NCI-H510A treated with DMSO at 0.1 percent for 48 hours (cell line): ENCODE measurements at places on chromosomes 2 and 18.

DNA sequence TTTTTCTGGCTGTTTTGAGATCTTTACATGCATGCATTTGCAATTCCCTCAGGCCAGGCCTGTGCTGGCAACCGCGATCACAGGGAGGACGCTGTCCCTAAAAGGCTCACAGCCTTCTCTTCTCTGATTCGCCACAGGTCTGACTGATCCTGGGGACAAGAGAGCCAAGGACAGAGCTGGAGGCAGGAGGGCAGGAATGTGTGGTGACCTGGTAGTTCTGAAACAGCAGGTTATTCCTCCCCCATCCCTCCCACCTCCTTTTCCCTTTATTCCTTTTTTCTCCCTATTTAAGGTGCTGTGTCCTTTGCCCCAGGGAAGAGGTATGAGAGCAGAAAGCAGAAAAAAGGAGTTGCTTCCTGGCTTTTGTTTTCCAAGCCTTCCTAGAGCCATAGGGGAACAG lies 21.9 kb downstream of the TMEM177 start:
- DNase-seq, result no peak

DNA sequence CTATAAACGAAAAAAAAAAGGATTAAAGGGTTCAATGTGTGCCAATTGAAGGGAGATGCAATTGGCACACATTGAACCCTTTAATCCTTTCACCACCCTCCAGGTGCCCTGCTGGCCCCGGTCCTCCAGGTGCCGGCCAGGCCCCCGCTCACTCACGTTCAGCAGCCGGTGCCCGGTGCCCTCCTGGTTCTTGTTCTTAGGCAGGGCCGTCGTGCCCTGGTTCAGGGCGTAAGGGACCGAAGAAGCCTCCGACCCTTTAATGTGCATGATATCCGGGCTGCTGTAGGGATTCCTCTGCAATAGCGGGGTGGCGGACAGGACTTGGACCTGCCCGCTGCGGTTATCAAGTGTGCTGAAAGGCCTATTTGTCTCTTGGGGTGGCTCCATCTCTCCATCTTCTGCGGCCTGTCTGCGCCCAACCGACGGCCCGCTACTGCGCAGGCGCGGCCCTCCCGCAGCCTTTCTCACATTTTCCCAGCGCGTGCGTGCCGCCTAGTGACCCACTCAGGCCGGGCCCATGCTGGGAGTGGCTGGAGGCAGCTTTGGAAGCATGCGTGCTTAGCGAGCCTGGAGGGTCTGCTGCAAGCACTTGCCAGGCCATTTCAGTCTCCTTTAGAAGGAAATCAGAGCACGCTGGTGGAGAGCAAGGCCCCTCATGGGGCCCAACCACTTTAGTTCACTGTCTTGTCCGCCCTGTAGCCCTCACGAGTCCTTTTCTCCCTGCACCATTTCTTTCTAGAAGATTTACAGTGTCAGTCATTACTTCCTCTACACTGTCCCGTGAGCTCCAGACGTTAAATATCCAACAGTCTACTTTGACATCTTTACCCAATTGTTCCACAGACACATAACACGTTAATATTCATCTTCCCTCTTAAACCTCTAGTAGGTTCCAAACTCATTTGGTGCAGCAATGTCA lies 24.3 kb downstream of the TMEM237 start:
- DNase-seq, result peak; percentile 59

- no peak for DNase-seq
Observed at GRCh38 chr2:240823449-240824336, 3.7 kb upstream of the KIF1A start.

DNA sequence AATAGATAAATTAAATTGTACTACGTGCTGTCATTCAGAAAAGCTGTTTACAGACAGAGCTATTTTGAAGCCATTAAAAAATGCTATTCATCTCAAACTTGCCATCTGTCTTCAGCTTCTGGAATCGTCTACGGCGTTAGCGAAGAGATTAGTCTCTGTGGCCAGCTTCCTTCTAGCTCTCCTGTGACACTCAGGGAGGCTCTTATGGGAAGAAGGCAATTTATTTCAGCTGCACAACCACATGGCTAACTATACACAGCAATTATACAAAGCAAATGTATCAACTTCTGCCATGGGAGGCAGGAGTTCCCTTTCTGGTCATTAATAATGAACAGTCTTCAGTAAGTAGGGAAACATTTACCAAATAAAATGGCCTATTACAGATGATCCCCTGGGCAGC lies 6.3 kb downstream of the CTAGE1 start:
- no peak for DNase-seq

GRCh38 chr18:3046216-3046808 lies 33.4 kb upstream of the LPIN2 start:
- DNase-seq, result no peak

GRCh38 chr18:48777026-48777743 lies 173.6 kb downstream of the SMAD7 start:
- DNase-seq, result peak; percentile 24

DNA sequence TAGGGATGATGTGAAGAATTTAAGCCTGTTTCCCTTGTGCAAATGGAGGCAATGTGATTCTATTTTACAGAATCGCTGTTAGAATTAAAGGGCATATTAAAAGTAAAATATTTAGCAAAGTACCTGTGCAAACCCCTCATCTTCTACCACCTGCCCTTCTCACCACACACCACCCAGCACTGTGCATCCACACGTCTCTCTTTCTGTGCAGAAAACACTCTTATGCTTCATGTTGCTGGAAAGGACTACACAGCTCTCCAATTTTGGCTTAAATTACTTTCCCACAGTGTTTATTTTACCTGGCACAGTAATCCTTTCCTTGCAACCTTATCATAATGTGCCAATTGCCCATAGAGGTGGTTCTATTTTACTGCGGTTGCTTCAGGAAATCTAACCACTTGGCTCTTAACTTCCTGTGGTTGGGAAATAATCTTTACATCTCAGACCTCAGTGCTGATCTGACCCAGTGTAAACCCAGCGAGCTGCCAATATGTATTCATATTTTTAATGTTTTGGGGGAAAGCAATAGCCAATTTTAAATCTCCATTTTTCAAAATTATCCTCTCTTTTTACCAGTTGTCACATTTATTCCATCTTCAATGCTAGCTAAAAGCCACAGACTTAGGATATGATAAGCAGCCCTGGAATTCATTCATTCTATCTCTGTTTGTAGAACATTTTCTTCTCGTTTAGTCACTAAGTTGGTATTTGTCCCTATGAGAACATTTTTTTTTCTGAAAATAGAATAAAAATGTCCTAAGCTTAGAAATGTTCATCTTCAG lies 250.9 kb downstream of the DSEL start:
- no peak for DNase-seq

DNA sequence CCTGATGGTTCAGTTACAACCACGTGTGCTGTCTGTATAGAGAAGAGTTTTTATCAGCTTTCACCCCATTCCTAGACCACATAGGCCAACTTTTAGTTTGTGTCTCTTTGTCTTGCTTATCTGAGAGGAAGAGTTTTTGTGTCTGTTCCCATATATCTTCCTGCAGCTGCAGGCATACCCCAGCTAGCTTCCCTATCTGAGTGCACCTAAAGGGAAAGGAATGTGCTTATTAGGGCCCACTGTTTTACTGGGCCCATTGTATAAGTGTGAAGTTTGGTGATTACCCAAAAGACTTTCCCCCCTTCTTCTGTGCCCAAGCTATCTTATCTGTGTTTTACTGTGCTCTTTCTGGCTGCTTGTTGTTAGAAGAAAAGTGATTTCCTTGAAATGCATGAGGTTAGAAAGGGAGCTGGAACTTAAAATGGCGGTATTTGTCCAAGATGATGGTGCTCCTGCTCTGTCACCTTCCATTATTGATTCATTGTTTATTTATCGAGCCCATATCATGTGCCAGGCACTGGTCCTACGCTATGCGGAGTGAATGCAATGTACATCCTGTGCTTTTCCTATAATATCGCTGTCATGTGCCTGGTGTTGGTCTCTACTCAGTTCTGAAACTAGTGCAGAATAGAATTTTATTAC lies 57.2 kb downstream of the NYAP2 start:
- DNase-seq, result no peak

DNA sequence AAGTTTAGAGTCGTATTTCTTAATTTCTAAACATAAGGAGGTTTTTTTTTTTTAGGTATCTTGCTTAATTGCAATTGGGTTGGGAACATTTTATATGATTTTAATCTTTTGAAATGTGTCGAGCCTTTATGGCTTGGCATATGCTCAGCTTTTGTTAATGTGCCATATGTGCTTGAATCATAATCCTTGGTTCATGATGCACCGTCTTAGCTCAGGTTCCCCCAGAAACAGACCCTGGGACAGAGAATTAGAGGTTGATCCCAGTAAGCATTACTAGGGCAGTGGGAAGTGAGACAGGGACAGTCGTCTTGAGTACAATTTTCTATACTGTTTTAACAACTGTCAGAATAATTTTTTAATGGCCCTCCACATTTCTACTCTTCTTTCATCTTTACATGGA lies 9.3 kb downstream of the CHCHD5 start:
- DNase-seq, result no peak

DNA sequence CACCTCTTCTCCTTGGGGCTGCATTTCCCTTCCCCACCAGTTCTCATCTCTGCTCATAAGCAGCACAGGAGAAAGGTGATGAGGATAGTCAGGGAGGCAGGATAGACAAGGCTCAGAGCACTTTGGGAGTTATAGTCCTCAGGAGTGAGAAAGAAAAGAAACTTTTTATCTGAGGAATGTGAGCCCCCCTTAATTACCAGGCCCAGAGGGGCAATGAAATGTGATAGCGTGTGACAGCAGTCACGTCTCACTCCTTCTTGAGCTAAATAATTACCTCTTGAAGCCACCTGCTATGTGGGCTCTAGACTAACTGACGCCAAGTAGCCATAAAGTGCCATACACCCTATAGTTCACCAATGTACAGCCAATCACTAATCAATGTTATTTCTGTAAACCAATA lies 105.8 kb downstream of the SPP2 start:
- DNase-seq, result no peak

DNA sequence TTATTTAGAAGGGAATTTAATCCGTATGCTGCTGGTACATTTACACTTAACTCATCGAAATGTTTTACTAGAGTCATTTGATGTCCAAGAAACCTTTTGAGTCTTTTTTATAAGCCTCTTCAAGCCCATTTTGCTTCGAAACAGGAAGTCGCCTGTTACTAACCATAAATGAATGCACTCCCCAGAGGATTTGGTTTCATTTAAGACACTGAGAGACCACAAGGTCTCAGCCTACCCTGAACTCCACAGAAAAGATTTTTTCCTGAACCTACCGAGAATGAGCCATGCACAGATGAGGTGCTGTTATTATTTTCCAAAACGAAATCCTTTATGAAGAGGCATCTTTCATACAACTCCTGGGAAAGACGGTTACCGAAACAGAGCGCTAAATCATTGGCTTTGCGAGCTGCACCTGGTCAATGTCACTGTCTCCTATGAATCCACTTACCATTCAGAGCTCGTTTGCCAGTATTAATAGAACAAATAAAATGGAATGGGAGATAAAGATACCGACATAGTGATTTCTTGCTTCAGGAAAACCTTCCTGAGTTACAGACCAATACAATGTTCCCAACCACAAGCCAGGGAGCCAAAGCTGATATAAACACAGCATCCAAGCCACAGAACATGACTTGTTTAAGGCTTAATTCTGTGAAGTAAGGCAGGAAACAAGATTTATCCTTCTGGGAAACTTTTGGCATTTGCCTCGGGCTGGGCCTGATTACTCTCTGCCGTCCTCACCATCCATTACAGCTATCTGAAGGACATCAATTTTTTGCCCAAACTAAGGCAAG lies 382.1 kb downstream of the OSR1 start:
- DNase-seq, result peak; percentile 80

GRCh38 chr2:217672472-217672871 lies 330.3 kb downstream of the TNS1 start:
- peak; percentile 82 for DNase-seq

DNA sequence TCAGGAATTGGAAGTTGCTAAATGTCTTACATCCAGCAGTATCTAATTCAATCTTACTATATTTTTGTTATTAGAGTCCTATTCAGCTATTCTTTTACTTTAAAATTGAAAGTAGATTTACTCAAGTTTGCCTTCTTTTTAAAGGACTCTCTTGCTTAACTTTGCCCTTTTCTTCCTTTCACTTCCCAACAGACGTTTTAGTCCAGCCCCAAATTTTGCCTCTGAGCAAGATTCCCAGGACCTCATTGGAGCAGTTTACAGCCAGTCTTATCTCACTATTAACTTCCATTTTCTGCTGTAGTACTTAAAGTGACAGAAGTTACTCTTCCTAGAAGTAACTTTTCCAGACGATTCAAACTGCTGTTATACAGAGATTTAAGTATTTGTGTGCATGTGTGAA lies 1.7 kb upstream of the PRKD3 start:
- DNase-seq, result no peak

DNA sequence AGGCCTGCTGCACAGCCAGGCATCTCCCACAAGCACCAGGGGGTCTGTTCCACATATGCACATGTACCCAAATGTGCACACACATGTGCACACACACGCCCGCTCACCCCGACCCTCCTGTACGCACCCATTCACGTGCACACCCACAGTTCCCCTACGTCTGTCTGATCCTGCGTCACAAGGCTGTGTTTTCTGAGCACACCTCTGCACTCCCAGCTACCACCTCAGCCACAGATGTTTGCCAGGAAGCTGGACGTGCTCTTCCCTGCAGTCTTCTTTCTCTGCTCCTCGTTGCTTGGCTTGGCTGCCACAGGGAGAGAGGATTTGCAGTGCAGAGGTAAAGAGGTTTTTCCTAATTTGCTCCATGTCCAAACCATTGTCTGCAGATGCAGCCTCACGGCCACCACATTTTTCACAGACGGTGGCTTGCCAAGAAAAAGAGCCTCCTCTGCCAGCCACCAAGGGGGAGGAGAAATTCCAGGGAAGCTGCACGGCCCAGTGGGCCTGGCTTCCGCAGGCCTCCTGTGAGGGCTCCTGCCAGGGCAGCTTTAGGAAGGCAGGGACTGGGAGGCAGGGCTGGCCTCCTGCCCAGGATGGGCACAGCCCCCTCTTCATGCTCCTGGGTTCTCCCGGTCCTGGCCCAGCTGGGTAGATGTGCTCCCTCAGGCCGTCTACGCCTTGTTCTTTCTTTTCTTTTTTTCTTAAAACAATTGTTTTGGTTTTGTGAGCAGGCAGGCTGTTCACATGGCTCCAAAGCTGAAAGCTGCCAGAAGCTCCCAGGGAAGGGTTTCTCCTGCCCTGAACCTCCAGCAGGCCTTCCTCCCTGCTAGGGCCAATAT lies 29.3 kb upstream of the HS6ST1 start:
- DNase-seq, result no peak

DNA sequence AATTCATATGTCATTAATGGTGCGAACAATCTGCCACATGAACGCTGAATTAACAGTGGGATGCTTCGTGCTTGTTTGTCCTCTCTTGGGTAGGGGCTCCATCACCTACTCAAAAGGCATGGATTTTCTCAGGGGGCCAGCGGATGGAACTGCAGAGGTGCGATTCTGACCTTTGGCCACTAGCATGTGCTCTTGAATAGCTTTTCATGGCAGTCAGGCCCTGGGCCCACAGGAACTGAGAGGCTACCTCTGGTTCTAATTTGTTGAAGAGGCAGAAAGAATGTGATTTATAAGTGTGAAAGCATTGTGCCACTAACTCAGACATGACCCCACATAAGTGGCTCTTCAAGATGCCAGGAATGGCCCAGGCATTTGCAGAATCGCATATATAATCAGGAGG lies 283.2 kb downstream of the INSIG2 start:
- DNase-seq, result peak; percentile 29
